ENCODE measurements at places on chromosomes 13 and 19.

- DNase-seq: peak; percentile 93
Measured at GRCh38 chr19:46542428-46543230, 47.0 kb upstream of the PNMA8B start.

DNA sequence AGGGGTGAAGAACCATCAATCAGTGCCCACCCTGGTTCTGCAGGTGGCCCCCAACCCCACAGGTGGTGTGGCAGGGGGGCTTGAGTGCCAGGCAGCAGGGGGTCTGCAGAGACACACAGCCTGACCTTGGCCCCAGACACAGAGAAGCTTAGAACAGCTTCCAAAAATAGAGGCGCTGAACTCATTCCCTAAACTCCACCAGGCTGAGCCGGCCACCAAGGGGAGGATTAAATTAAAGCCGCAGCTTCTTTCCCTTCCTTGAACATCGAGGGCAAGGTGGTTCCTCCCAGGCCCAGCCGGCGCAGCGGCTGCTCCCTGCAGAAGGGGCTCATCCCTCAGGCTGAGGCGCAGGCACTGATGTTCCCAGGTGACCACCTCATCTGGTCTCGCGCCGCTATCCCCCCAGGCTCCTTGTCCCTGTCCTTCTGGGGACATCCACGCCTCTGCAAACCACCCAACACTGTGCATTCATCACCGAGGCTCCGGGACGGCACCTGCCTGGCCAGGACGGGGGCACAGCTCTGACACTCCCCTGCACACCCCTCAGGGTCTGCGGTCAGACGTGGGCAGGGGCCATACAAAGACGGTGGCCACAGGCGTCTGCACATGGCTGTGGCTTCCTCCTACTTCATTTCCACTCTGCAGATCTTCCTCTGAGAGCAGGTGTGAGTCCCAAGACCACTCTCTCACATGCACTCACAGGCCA lies 30.9 kb downstream of the LAMP1 start:
- peak; percentile 25 for DNase-seq

DNA sequence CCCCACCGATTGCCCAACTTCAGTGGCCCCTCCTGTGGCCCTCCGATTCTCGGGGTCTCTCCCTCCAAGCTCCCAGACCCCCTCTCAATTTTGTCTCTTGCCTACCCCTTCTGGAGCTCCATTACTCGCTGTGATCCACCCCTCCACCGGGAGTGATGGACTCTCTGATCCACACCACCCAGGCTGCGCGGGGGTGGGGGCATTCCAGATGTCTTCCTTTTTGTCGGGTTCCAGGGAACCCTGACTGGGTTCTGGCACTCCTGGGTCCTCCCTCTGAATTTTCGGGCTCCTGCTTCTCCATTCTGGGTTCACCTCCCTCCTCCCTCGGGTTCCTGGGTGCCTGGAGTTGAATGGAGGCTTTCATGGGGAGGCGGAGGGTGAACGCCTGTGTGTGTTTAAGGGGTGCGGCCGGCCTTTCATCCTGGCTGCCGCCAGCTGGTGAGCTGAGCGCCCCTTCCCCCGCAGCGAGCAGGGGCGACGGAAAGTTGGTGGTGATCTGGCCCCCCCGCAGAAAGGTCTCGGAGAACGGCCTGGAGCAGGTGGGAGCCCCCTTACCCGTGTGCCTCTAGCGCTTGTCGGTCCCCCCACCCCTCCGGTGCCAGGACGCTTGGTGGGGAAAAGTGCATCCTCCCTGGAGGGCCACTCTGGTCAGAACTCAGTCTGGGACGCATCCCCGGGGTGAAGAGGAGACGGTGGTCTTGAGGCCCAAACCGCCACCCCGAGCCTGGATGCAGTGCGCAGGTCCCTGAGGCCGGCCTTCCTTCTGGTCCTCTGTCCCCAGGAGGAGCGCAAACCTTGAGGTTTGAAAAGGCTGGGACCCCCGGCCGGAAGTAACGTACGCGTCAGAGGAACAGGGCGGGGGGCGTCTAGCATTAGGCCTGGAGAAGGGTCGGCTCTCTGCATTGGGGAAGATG lies 1.6 kb downstream of the MISP3 start:
- DNase-seq: peak; percentile 37

GRCh38 chr13:97727991-97728390 lies 225.5 kb upstream of the IPO5 start:
- no peak for DNase-seq

- no peak for DNase-seq
Measured at GRCh38 chr13:30898070-30898469, 8.0 kb upstream of the MEDAG start.

DNA sequence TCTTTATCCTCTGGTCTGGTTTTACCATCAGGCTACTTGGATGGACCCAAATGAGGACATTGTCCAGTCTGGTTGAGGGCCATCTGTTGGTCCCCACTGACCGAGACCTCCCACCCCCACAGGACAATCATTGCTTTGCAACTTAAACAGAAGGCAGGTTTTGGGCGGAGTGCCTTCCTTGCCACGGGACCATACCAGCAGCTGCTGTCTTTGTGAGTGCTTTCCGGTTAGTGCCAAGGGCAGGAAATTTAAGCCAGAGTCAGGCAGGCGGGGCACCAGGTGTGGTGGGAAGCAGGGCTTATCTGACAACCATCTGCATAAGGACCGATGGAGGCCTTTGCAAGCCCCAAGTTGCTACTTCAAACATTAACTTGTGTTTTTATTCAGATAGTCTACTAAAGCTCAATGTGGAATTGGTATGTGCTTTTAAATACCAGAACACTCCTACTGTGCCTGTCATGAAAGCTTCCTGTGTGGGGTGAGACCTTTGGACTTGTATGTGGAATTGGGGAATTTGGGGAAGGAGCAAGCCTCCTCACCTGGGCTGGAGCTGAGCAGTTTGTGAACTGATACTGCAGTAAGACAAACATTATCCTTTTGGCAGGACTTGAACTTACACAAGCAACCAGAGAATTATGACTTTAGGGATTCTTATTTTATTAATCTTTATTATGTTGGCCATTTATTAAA lies 39.3 kb upstream of the UBE2L5 start:
- DNase-seq: peak; percentile 42

DNA sequence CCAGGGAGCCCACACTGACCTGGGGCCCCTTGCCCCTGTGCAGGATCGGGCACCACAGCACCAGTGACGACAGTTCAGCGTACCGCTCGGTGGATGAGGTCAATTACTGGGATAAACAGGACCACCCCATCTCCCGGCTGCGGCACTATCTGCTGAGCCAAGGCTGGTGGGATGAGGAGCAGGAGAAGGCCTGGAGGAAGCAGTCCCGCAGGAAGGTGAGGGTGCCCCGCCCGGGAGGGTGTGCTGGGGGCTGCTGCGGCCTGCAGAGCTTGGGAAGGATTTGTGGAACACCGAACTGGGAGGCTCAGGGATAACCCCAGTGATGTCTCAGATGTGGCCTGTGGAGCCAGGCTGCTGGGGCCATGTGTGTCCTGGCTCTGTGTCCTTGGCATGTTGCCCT lies 4.2 kb downstream of the B3GNT8 start:
- no peak for DNase-seq

DNA sequence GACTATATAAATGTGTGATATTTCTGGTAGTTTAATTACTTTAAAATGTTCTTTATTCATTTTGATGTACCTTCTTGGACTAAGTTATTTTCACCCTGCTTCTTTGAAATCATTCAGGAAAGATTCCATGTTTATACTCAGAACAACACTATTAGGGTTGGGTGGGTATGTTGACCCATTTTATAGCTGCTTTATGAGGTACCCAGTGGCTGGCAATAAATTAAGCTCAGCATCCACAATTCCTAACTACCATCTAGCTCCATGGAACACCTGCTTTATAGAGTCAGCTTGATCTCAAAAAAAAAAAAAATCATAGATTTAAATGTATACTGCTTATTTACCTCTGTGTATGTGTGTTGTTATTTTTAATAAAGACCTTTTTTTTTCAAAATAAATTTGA lies 78.9 kb upstream of the ZNF91 start:
- DNase-seq: no peak

GRCh38 chr19:47663435-47663910 lies 49.7 kb upstream of the EHD2 start:
- no peak for DNase-seq

DNA sequence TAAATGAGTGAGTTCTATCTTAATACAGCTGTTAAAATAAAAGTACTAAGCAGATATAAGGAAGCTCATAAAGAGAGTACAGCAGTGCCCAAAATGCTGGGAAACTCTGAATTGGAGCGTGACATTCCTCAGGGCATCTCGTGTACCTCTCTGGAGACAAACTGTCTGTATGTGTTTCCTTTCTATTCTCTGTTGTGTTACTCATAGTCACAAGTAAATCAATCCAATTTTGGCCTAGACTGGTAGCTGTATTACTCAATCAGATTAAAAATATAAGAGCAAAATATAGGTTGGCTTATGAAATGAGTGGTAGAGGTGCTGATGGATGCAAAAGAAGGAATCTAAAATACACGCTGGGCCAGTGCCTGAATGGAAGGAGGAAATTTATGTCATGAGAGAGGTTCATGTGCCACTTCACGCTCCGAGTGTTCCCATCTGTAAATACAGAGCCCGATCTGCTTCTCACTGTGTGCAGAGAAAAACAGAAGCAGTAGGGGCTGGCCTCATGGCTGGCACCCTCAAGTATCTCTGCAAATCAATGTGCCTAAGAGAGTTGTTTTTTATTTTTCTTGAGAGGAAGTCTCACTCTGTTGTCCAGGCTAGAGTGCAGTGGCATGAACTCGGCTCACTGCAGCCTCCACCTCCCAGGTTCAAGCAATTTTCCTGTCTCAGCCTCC lies 58.7 kb upstream of the RGCC start:
- DNase-seq: peak; percentile 23

- DNase-seq: no peak
Measured at GRCh38 chr13:72458701-72459100, 268.7 kb downstream of the MZT1 start.

GRCh38 chr13:47211106-47211505 lies 314.3 kb upstream of the HTR2A start:
- DNase-seq: no peak

Data from hematopoietic multipotent progenitor cell treated with erythropoietin and hydrocortisone succinate and interleukin-3 and kit ligand, for 4 days (in vitro differentiated cells).